ENCODE measurements at places on chromosomes 2 and 18.

DNA sequence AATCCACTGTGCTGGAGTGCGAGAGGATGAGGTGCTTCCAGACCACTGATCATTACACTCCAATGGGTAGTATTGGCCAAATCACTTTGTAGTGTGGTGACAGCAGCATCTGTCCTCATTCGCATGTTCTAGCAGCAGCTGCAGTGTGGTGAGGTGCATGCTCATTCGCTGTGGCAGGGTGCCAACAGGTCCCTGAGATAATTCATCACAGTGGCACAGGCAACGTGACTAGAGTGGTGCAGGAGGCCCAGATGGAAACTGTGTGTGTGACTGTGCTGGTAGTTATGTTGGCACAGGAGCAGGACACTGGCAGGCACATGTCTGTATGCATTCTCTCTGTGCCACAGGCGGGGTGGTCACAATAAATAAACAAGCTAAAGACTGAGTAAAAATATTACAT lies 329.5 kb upstream of the SYT4 start:
- DNase-seq = no peak

- DNase-seq = no peak
Observed at GRCh38 chr2:234917211-234917975, 34.4 kb upstream of the SH3BP4 start.

DNA sequence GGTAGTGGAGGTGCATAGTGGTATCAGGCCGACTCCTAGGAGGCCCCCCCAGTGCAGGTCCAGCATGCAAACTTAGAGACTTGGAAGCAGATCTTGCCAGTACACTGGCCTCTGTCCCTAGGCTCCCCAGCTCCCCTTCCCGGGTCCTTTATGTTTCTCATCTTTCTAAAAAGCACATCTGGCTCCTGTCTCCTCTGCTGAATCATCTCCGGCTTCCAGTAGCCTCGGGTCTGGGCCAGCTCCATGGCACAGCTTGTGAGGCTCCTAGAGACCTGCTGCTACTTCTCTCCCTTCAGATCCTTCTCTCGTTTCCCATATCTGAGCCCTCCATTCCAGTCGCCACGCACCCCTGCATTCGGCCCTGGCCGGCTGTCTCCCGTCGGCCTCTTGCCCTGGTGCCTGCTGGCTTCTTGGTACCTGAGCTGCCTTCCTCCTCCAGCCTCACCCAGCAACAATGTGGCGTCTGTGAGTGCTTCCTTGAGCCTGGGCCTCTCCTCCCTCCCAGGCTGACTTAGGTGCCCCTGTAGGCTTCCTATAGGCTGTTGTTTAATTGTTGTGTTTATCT lies 6.6 kb downstream of the TRAF3IP1 start:
- DNase-seq = no peak

DNA sequence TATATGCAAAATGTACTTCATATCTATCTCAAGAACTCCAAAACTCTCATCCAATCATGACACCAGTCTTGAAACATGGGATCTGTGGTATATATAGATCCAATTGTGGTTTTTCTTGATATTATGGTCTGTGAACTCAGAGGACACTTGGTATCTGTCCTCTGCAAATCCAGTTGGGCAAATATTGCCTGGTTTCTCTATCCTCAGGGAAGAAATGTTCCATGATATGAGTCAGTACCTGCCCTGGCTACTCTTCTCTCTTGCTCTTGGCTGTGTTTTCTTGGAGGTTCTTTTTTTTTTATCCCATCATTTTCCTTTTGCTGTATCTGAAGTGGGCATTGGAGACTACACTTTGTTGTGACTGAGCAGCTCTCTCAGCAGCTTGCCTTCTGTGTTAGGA lies 10.9 kb downstream of the NBEAL1 start:
- DNase-seq = no peak

GRCh38 chr2:210842896-210843295 lies 286.5 kb downstream of the CPS1 start:
- no peak for DNase-seq

DNA sequence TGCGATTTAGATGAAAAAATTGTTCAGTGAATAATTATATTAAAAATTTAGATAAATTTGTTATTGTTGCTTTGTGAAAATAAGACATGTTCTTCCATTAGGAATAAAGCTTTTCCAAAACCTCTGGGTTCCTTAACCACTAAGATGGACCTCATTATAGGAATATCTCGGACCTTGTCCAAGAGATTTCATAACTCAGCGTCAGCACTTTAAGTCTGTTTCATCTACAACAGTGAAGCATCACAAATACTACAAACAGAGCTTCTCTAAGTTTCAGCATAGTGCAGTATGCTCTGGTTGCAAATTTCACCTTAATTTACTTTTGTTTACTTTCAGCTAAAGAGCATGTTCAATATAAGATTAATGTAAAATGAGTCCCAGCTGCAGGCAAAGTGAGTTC lies 150.3 kb downstream of the UBE2E3 start:
- DNase-seq = no peak

DNA sequence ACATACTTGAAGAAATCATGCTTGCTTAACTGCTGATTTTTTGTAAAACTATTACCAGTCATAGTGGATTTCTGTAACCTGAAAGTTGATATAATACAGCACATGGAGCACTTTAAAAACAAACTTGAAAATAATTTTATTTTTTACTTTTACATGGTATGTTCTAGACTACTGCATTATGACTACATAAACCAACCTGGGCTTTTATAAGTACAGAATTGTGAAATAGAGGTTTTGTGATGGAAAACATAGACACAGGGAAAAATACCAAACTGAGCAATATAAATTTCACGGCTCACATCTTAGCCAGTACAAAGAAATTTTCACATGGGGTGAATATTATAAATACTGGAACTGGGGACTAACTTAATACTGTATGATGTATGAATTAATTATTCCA lies 59.3 kb upstream of the CTIF start:
- no peak for DNase-seq

DNA sequence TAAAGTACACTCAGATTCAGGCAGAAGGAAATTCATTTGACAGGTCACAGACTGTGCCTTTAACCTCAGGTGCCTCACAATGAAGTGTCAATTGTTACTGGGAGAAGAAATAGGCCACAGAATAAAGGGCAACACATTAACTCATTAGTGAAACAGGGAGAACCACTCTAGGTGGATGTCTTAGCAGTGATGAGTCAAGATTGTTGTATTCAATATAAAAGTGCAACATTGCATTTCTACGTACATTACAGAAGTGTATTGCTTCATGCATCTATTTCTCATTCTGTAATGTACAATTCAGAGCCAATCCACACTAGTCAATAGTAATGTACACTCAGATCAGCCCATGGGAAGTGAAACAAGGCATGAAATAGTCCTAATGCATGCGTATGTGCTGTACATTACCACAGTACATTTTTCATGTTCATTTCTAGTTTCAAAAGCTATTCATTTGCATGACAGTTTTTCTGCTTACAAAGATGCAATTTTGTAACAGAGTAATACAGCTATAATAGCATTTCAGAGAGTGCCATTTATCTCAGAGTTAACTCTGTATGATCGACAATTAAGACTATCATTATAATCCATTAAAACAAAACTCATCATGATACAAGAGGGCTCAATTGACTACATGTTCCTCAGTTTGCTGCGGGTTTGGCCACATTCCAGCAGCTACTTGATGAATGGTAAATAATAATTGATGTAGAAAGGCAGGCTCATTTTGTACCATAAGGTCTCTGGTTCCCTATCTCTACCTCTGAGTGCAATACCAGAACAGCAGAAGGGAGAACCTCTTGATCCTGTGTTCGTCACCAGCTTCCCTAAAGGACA lies 12.2 kb upstream of the ARL5A start:
- DNase-seq = no peak

DNA sequence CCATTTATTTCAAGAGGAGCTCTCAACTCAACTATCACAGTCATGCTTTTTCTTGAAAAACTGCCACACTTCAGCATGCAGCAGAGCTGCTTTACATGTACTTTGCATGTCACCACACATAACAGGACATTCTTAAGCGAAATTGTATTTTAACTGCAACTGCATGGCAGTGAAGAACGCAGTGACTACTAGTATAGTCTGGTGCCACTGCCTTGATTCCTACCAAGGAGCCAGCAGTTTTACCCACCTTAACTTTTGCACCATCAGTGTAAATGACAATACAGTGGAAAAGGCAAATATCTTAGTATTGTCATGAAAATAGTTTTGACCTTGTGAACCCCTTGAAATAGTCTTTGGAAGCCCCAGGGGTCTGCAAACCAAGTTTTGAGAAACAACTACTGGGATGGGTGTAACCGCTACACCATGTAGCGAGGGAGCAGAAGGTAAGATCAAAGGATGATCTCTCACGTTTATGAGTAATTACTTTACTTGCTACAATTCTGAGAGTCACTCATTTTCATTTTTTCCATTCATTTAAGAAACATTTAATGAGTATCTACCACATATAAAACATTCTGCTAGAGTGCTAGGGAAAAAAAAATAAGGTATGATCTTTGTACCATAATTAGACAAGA lies 32.3 kb upstream of the MPP4 start:
- peak; percentile 23 for DNase-seq

DNA sequence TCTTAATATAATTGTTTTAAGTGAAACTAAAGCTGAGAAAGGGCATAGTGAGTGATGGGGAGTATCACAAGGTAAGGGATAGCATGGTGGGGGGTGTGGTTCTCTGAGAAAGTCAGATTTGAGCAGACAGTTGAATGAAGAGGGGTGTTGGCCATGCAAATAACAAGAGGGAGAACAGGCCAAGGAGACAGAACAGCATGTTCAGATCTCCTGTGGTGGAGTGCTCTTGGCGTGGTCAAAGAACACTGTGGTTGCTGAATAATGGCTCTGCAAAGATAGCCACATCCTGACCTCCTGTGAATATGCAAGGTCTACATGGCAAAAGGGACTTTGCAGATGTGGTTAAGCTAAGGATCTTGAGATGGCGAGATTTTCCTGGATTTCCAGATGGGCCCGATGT lies 389.2 kb downstream of the TMEM182 start:
- DNase-seq = no peak

DNA sequence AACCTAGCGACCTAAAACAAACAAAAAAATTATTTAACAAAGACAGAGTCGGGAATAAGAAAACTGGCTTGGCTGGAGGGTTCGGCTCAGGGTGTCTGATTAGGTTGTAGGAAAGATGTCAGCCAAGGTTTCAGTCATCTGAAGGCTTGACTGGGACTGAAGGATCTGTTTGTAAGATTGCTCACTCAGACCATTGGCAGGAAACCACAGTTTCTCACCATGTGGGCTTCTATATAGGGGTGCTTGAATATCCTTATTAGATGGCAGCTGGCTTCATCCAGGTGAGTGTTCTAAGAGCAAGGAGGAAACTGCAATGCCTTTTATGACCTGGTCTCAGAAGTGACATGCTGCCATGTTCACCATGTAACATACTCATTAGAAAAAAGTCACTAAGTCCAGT lies 999 bp upstream of the IL36B start:
- no peak for DNase-seq

DNA sequence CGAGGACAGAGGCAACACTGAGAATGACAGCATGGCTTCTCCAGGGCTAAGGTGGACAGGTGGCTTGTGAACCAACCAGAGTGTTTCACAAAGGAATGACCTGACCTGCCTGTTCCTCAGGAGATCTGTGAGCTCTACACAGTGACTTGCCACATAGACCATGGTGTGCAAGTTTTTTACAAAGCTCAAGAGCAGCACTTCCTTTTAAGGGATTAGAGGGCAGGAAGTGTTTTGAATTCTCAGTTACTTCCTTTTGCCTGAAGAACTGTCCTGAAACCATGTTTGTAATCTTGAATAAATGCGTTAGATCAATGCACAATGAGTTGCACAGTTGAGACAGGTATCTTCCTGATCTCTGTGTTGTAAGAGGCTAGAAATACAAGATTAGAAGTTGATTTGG lies 421.9 kb downstream of the THSD7B start:
- no peak for DNase-seq

DNA sequence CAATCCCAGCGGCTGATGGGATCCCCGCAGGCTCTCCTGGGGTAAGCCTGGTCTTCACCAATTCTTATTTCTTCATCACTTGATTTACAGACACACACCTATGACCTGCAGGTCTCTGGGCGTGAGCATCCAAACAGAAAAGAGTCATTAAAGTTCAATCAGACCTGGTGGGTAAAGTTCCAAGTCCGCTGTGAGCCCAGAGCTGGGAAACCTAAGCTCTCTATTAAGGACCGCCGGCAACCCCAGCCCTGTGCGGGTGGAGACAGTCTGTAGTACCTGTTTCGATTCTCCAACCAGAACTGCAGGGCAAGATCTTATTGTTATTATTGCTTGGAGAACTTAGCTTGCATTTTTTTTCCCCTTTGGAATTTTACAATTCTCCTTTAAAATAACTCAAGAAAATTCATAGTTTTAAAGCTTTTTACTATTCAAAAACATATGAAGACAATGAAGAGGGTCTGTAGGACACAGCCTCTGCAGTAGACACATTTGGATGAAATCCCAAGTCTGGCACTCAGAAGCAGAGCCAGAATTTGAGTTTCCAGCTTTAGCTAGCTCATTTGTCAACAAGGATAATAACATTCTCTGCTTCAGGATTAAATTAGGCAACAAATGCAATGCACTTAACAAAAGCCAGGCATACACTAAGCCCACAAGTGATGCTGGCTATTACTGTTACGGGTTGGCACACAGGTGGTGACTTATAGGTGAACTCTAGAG lies 376.4 kb downstream of the INSIG2 start:
- no peak for DNase-seq

DNA sequence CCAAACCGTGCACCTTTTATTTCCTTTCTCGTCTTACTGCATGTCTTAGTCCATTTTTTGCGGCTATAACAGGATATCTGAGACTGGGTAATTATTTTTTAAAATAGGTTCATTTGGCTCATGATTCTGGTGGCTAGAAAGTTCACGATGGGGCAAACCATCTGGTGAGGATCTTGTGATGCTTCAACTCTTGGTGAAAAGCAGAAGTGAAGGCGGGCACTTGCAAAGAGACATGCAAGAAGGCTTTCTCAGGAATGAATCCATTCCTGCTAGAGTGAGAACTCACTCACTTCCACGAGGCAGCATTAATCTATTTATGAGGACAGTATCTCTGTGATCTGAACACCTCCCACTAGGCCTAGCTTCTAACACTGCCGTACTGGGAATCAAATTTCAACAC lies 327.1 kb upstream of the RBMS1 start:
- DNase-seq = no peak

DNA sequence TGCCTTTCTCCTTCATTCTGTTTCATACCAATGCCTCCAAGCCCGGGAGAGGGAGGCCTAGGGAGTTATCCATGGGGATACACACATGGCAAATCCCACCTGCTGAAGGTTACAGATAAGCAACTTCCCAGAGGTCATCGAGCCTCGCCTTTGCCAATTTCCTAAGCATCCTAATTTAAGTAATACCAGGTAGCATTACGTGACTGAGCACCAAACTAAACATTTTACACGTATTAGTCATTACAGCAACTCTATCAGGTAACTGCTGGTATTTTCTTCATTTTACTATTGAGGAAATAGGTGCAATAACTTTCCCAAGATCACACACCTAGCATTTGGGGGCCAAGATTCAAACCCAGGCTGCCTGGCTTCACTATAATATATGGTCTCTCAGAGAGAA lies 30.1 kb upstream of the BZW1 start:
- no peak for DNase-seq

- DNase-seq = no peak
Observed at GRCh38 chr18:73750052-73750451, 397.6 kb downstream of the FBXO15 start.
